HS-27A (cell line): ENCODE measurements at places on chromosomes 11 and 22.

- no peak for DNase-seq
Observed at GRCh38 chr22:18063306-18063705, 14.5 kb upstream of the PEX26 start.

DNA sequence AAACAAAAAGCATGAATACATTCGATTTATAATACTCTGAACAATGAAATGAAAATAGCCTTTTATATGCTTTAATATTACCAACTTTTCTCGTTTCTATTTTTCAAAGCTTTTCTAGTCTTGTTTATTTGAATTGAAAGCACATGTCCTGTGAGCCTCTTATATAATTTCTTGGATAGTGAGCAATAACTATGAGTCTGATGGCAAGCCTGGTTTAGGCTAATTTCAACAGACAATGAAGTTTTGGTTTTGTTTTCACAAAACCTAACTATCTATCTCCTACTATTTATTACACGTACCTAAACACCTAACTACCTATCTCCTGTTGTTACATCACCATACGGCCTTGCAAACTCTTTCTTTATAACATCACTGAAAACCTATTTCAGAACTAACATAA, 29.2 kb upstream of the CEP126 start:
- DNase-seq = no peak

DNA sequence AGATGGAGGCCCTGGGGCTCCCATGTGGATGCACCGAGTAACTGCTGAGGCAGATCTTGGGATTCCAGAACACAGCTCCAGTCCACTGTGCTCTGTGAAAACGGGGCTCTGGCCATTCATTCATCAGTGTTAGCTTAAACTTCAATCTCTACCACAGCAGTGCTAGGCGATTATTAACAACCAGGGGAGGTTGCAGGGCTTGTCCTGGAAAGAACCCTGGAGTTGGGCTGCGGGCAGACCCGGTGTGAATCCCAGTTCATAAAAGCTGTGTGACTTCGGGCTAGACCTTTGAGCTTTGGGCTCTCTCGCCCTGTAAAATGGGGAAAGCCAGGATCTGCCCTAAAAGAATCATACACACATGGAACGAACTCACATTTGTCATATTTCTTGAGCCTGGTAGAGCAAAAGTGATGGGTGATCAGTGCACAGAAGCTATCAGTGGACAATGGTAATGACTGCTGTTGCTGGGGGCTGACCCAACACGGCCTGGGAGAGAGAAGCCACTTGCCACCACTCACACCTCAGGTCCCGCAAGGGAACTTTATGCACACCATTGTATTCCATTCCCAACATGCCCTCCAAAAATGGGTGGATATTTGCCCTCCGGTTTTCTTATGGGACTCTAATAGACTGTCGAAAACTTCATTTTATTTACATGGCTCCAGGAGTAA, 15.6 kb upstream of the CRYBB3 start:
- DNase-seq = no peak

GRCh38 chr11:73889019-73889418, 12.2 kb downstream of the PAAF1 start:
- no peak for DNase-seq

DNA sequence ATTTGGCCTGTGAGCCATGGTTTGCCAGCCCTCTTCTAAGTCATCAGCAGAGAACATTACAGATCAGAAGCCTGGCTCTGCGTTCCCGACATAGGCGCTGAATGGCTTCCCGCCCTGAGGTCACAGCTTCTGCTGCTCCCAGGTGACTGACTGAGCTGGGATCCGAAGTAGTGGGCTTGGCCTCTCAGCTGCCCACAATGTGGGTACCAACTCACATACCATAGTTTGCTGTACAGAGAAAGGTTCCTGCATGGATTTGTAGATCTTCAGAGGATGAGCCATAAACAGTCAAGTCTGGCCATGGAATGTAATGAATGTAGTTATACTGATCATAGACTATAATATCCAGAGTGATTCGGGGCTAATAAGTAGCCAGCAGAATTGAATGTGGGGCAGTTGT, 42.6 kb downstream of the TEAD1 start:
- DNase-seq = no peak

- peak; percentile 26 for DNase-seq
Observed at GRCh38 chr11:30009060-30009459, 7.8 kb downstream of the KCNA4 start.
